ENCODE measurements at places on chromosomes 2 and 18. TPM values are rescaled to one million over a fixed set of nuclear protein-coding genes. Genes with fewer than 3 reads are reported as not detected.

DNA sequence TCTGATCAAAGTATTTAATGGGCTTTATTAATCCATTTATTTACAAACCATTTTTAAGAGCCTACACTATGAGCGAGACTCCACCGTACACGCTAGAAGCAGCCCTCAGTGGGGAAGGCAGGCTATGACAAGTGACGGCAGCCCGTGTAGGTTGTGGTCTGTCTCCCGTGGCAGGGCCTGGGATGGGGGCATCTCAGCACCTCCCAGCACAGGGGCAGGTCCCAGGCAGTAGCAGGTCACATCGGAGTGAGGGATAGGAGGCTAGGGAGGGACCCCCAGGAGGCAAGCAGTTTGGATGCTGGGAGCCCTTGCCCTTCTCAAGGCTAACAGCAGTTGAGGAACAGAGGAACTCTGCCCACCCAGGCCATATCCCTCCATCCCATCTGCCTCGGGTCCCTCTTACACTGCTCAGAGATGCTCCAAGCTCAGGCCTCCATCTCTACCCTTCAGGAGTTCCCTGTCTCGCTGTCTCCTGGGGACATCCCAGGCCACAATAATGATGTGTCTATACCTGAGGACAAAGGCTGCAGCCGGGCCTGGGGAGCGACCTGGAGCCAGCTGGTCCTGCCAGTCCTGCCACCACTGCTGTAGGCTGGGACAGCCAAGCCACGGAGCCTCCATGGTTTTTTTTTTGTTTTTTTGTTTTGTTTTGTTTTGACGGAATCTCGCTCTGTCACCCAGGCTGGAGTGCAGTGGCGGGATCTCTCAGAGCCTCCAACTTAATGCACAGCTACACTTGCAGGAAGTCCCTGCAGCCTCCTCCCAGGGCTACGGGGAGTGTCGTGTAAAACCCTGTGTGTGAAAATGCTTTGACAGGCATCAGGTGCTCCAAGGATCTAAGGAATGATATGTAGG is 92.0 kb downstream of the NDUFA10 start:
- H3K4me1 ChIP-seq, result no peaks in the 10 kb centered on the region
- DNase-seq, result no peak
- no peaks in the 10 kb centered on the region for H3K27me3 ChIP-seq
- H3K4me3 ChIP-seq, result no peak overlapping the region
- no peaks in the 10 kb centered on the region for H3K36me3 ChIP-seq
- H3K27ac ChIP-seq, result no peak overlapping the region

DNA sequence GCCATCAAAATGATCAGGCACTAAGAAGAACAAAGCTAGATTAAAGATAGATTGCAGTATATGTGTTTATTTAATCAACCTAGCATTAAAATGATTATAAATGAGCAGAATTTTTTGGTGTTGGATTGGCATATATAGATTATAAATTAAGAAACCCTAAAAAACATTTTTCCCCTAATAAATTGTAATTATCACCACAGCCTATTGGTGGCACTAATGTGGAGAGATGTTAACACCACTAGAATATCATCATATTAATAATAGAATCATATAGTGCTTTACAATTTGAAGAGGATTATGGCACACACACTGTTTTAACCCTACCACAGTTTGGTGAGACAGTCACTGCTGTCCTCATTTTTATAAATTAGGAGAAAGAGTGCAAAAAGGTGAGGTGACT is 112.4 kb upstream of the RND3 start:
- no peaks in the 10 kb centered on the region for H3K36me3 ChIP-seq
- H3K27ac ChIP-seq, result no peak overlapping the region
- H3K27me3 ChIP-seq, result no peaks in the 10 kb centered on the region
- no peaks in the 10 kb centered on the region for H3K4me1 ChIP-seq
- DNase-seq, result no peak
- no peak overlapping the region for H3K4me3 ChIP-seq

The COL5A2 gene
- total RNA-seq, result 30.5 TPM

The LAMA1 gene
- 2.3 TPM for total RNA-seq

- peak overlapping the region; percentile 86 for H3K27ac ChIP-seq
- H3K4me1 ChIP-seq, result no peaks in the 10 kb centered on the region
- DNase-seq, result no peak
Observed at GRCh38 chr2:10301941-10302478, 694 bp upstream of the HPCAL1 start.

DNA sequence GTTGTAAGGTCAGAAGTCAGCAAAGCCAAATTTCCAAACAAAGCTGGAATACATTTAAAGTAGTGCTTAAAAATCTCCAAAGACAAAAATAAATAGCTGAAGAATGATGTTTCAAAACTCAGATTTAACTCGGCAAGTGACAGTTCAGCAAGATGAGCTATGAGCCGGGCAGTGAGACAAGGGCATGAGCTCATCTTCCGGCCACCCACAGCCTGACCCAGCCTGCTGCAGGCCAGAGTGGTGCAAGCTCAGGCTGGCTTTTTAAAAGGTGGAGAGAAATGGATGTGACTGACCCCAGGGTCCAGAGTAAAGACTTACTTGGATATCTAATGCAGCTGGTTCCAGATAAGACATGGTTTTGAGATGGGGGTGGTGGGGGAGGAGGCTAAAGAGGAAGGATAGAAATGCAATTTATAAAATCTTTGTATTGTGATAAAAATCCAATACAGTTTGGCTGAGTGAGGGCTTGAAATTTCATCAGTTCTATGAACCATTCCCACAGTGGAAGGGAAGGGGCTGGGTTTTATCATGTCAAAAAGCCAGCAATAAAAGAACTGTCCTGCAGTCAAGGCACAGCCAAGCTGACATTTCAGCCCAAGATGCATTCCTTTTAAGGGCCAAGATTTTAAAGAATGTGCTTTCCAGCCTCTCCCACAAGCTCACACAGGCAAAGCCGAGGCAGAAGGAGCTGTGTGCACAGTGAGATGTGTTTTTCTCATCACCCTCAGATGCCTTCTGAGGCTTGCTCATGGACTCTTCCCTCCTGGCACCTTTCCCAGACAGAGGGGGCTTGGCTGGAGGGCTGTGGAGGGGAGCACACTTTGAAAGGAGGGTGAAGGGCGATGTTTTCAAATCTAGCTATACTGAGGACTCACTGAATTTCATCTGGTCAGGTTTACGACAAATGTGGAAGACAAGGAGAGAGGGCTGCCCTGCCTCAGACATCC is 97.9 kb upstream of the KLHL29 start:
- peaks cover 14% of the 10 kb centered on the region for H3K4me1 ChIP-seq
- H3K27ac ChIP-seq, result peak overlapping the region; percentile 84
- no peaks in the 10 kb centered on the region for H3K27me3 ChIP-seq
- no peaks in the 10 kb centered on the region for H3K36me3 ChIP-seq
- DNase-seq, result peak; percentile 81

DNA sequence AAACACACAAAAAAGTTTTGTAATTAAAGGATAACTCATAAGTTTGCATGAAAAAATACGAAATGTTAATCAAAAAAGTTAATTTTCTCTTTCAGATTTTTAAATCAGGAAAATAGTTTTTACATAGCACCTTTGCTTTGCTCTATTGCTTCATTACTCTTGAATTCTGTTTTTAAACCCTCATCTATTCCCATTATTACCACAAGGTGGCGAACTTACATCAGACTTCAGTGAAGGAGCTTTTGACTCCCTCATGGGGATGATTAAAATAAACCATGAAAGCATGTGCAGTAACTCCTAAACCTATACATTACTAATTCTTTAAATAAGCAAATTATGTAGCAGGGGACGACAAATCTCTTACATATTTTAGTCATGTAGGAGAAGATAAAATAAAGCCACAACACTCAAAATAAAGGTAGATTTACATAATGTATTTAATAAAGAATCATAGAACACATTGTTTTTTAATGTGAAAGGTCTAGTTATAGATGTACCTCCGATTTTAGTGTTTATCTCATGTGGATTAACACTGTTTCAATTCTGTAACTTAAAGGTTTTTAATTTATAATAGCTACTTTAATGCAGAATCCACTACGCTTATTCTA is 105.2 kb downstream of the NETO1 start:
- H3K4me3 ChIP-seq, result no peak overlapping the region
- DNase-seq, result no peak
- no peak overlapping the region for H3K27ac ChIP-seq
- H3K36me3 ChIP-seq, result no peaks in the 10 kb centered on the region
- no peaks in the 10 kb centered on the region for H3K27me3 ChIP-seq

- H3K27me3 ChIP-seq, result no peaks in the 10 kb centered on the region
- H3K4me1 ChIP-seq, result no peaks in the 10 kb centered on the region
- H3K36me3 ChIP-seq, result no peaks in the 10 kb centered on the region
- no peak overlapping the region for H3K27ac ChIP-seq
- H3K4me3 ChIP-seq, result no peak overlapping the region
- DNase-seq, result peak; percentile 9
Observed at GRCh38 chr2:85800586-85800985, 46.8 kb downstream of the ATOH8 start.
